ENCODE measurements at places on chromosomes 5 and 9.

GRCh38 chr5:171123417-171123816 is 185.6 kb upstream of the TLX3 start:
- no peak for DNase-seq

DNA sequence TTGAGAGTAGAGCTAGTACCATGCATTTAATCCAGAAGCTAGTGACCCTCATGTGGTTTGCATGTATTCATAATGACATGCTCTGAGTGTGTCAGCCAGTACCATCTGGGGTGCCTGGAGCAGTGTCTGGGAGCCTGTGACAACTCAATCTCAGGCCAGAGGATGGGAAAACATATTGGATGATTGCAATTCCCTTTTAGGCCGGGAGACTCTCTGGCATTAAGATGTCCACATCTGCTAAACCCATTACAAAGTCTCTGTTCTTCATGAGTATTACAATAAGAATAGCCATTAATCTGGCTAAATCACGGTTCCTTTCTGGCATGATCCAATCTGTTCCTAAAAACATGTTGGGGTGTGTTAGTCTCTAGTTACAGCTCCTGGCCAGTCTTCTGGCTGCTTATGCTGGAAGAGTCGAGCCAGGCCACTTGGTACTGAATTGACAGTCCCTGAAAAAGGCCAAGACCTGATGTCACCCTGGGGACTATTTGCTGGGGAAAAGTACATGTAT is 475.7 kb downstream of the ENC1 start:
- DNase-seq = no peak

DNA sequence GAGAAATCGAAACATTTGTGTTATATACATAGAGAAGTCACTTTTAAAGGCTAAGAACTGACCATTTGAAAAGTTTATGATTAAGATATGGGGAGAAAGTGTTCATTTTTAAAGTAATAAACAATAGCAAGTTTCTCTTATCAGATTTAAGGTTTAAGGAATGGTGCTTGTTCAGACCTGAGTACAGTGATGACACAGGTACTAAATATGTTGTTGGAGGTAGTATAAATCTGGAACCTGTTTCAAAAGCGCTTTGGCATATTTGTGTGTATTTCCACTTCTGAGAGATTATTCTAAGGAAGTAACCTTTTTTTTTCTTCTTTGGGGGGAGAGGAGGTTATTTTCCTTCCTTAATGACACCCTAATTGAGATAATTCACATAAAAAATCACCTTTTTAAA is 18.4 kb downstream of the CDC42SE2 start:
- no peak for DNase-seq

DNA sequence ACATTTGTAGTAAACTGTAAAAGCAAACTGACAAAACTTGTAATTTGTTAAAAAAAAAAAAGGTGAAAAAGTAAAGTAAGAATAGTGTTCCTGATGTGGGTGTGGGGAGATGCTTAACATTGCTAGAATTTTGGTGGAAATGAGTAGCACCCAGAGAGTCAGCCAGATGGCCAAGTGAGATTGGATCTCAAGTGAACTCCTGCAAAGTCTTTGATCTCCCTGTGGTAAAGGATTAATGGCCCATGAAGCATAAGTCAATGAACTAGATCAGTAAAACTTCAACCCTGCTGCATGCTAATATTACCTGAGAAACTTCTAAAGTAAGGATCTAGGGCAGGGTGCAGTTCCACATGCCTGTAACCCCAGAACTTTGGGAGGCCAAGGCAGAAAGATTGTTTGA is 19.0 kb upstream of the FAM169A start:
- DNase-seq = no peak

DNA sequence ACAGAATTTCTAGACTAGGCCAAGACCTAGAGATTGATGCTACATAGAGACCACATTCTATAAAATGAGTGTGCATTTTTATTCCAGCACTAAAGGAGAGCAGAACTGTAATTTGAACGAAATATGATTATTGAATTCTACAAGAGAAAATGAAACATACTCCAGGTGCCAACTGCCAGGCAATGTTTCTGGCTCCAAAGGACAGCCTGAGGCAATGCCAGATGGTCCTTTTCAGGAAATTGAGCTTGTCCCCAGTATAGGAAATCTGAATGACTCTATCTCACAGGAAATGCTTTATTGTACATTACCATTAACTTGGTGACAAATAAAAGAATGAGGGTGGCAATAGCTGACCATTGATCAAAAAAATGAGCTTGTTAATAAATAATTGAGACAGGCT is 28.8 kb upstream of the RASGRF2 start:
- no peak for DNase-seq

- no peak for DNase-seq
Measured at GRCh38 chr5:169777159-169777558, 140.1 kb downstream of the DOCK2 start.

- no peak for DNase-seq
Measured at GRCh38 chr5:42985129-42986037, 54.7 kb downstream of the ANXA2R start.

- no peak for DNase-seq
Measured at GRCh38 chr9:89810431-89810830, 205.6 kb downstream of the GADD45G start.

- DNase-seq = peak; percentile 91
Measured at GRCh38 chr9:115262952-115263351, 145.0 kb upstream of the TNC start.

DNA sequence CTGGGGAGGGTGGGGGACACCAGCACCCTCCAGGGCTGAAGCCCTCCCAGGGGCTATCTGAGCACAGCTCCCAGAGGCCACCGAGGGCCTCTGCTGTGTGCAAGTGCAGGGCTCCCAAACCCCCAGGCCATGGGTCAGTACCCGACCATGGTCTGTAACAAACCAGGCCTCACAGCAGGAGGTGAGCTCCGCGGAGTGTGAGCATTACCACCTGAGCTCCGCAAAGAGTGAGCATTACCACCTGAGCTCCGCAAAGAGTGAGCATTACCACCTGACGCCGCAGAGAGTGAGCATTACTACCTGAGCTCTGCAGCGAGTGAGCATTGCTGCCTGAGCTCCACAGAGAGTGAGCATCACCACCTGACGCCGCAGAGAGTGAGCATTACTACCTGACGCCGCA is 152.9 kb upstream of the IRX2 start:
- DNase-seq = no peak

DNA sequence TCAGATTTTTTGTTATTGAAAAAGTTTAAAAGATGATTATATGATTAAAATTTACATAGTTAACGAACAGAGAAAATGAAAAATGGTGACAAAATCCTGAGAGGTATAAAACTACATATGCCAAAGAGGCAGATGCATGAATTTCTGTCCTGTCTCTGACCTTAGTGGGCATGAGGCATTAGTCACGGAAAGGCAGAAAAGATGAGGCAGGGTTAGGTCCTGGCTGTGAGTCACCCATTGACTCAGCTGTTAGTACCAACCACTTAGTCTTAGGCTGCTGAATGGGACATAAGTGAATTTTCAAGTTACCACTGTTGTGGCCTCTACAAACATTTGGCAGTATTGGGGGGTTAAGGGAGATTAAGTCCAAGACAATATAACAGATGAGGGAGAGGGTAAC is 33.1 kb downstream of the RASA1 start:
- no peak for DNase-seq

DNA sequence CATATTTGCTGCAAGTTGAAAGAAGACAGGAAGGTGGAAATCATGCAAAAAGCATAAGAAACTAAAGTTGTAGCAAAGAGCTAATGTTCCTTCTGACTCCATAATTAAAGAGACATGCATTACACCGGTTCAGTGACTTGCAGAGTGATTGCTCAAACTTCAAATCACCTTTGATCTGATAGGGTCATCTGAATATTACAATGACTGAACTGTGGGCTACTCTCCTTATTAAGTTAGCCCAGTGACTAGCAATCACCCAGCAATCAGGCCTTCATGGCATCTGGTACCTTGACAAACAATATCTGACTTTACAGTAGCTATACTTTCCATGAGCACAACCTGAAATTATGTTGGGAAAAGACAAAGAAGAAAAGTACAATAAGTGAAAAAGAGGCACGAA is 84.9 kb downstream of the NREP start:
- DNase-seq = no peak

DNA sequence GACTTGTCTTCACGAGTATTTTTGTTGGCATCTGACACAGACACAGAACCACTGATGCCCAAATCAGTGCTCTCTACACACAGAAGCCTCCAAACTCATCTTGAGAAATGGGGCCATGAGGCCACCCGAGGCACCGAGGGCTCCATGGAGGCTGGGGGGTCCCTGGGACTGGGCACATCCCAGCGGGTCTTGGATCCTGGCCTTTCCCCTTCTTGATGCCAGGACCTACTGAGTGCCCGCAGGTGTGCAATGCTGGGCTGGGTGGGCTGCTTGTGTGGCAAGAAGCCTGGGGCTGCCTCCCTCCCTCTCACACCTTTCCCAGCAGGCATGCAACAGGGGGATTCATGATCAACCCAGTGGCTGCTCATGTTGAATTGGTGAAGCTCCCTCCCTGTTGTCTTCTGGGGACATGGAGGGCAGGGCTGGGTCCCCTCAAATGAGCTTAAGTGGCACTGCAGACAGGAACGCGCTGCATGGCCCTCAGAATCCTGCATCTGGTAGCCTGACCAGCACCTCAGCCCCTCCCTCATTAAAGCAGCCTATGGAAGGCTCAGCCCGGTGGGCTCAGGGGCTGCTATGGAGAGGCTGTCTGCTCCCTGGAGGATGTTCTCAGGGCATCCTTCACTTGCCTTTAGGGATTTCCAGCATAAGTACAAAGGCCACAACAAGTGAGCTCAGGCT is 63.7 kb upstream of the SIMC1 start:
- DNase-seq = no peak

DNA sequence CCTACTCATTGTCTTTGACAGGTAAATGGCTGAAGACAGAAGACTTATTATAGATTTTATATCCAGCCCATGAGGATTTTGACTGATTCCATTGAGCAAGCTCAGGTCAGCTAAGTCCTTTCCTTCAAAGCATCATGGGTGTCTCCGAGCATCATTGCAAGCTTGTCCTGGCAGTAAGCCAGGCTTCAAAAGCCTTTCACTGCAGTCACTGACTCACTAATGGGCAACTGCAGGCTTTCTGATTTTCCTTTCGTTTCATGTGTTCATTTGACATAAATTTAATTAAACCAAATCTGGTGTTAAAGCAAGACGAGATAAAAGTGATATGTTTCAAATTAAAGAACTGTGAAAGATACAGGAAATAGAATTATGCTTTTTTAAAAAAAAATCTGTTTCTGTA is 426.2 kb downstream of the ANXA1 start:
- no peak for DNase-seq

DNA sequence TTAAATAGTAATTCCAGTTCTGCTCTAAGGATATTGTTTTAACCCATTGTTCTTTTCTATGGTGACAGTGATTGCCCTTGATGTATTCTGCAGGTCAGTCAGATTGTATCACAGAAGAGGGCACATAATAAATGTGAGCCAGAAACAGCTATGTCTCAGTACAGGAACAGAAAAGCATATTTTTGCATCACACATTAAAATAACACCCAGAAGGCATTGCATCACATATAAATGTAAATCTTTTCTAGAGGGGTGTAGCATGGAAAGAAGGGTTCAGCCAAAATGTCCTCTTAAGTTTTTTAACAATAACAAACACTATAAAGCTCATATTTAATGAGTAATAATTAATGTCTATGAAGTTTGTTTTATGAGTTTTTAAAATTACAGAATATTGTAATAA is 30.0 kb downstream of the ZCCHC7 start:
- no peak for DNase-seq

GRCh38 chr5:178488696-178489095 is 101.5 kb downstream of the COL23A1 start:
- DNase-seq = no peak

GRCh38 chr9:109083141-109083540 is 36.6 kb downstream of the TMEM245 start:
- no peak for DNase-seq

DNA sequence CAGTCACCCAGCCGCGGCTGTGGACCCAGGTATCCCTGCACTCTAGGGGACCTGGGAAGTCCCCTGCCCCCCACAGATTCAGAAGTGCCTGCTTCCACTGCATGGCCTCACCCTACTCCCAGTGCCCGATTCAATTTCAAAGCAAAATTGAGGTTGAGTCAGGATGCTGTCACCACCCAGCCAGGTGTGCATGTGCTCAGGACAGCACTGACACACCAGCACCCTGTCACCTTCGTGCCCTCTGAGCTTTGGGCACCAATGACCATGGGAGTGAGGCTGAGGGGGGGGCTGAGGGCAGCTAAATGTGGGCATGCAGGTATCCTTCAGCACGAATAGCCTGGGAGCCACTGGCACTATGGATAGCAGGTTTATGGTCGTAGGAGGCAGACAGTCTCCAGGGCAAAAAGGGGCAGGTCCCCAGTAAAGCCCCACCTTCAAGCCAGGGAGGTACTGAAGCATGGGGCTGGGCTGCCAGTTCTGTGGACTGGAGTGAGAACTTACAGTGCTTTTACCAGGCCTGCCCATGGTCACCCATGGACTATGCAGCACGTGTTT is 1151.6 kb upstream of the CDH6 start:
- DNase-seq = no peak

- no peak for DNase-seq
Measured at GRCh38 chr5:107966201-107966600, 295.5 kb upstream of the EFNA5 start.

GRCh38 chr9:129362287-129363000 is 184.4 kb upstream of the IER5L start:
- DNase-seq = no peak

- DNase-seq = no peak
Measured at GRCh38 chr5:113446358-113446927, 11.7 kb upstream of the TSSK1B start.

DNA sequence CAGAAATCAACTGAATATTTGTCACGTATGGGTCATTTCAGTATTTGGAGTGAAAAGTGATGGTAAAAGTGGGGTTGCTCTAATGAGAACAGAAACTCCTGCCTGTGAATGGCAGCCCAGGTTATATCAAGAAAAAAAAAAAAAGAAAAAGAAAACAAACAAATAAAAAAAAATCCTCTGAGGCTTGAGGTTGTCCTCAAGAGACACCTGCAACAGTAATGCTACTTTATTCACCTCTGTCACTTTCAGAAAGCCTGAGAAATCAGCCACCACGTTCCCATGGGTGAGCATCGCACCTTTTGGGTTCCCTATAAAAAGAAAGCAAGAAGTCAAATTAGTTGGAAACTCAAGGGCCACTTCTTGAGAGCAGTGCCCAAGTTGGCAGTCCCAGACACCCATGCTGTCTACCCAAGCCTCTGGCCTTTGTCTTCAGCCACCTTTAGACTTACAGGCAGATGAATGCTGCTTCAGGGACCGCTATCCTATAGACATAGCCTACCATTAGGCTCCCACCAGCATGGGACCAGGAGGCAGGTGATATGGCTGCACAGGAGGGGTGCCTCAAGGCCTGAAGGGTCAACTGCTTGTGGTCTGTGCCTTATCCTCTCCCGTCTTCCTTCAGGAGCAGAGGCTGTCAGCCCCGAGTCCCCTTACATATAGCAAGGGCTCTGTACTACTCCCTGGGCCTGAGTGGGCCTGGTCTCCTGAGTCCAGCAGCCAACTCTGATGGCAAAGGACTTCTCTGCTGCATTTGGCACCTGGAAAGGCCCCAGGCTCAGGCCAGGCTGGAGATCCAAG is 31.1 kb upstream of the MEIKIN start:
- no peak for DNase-seq

GRCh38 chr5:34680896-34681295 is 24.8 kb downstream of the RAI14 start:
- DNase-seq = no peak

Measured in NCI-H1417 treated with DMSO at 0.1 percent for 48 hours (cell line).